ENCODE measurements at places on chromosomes 2 and 18.

DNA sequence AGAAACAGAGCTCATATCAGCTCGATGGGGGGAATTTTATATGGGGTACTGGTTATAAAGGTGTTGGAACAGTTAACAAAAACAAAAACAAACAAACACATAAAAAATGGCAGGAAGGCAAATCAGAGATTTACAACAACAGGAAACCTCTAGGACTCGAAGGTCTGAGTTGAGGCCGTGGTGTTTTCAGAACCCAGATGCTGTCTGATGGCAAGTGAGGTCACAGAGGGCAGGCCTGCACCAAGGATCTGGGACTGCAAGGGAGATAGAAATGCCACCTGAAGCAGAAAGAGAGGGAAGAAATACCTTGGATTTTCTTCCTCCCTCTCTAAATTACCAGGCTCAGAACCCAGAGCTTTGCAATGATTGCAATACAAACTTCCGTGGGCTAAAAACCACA, 429.5 kb downstream of the ZNF521 start:
- no peaks in the 10 kb centered on the region for H3K4me1 ChIP-seq
- H3K36me3 ChIP-seq, result no peaks in the 10 kb centered on the region
- no peak overlapping the region for H3K4me3 ChIP-seq
- no peak for DNase-seq
- H3K27ac ChIP-seq, result no peak overlapping the region
- no peaks in the 10 kb centered on the region for H3K27me3 ChIP-seq

- H3K27ac ChIP-seq, result no peak overlapping the region
- no peaks in the 10 kb centered on the region for H3K36me3 ChIP-seq
- no peak overlapping the region for H3K4me3 ChIP-seq
- DNase-seq, result no peak
- peaks cover 1% of the 10 kb centered on the region for H3K27me3 ChIP-seq
- no peaks in the 10 kb centered on the region for H3K4me1 ChIP-seq
These were observed 370.6 kb upstream of the CDH20 start for GRCh38 chr18:60962625-60963024.

GRCh38 chr2:7884338-7884737, 797.5 kb upstream of the ID2 start:
- no peak overlapping the region for H3K27ac ChIP-seq
- DNase-seq, result no peak
- H3K36me3 ChIP-seq, result no peaks in the 10 kb centered on the region
- H3K4me1 ChIP-seq, result no peaks in the 10 kb centered on the region
- no peaks in the 10 kb centered on the region for H3K27me3 ChIP-seq
- H3K4me3 ChIP-seq, result no peak overlapping the region

DNA sequence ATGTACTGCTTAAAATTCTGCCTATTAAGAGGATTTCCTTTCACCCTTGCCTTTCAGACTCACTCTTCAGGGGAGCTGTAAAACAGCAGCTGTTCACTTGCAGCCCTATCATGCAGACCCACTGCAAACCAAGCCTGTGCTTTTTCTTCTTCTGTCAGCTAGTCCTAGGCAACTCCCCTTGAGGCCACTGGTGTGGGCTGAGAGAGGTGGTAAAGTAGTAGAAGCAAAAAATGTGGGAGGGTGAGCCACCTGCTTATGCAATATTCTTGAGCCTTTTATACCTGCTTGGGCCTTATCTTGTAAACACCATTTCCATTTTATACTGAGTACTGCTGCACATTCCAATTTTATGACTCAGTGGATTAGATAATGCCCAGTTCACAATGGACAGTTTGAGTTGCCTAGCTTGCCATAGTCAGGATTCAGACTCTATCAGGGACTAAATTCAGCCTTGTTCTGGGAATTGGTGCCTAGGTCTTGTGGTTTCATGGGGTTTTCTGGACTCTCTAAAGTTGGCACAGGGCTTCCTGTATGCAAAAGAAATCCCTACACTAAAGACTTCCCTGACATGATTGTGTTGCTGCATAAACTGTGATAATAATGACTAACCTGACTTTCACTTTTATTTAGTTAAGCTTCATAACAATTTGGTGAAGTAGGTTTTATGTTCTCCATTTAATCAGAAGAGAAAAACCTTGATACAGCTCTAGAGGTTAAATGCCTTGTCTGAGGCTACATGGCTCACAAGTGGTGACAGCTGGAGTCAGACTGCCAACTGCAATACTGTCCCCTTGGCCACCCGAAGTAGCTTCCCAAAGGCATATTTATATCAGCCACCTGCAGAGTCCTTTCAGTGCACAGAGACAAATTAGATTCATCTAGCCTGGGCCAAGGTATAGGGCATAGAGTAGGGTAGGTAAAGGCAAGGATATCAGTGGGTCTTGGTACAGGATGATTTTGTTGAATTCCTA, 47.4 kb upstream of the KDM3A start:
- H3K4me3 ChIP-seq, result no peak overlapping the region
- H3K4me1 ChIP-seq, result no peaks in the 10 kb centered on the region
- no peak overlapping the region for H3K27ac ChIP-seq
- H3K36me3 ChIP-seq, result no peaks in the 10 kb centered on the region
- H3K27me3 ChIP-seq, result peaks cover 5% of the 10 kb centered on the region

- no peaks in the 10 kb centered on the region for H3K36me3 ChIP-seq
- no peaks in the 10 kb centered on the region for H3K4me1 ChIP-seq
- peaks cover 6% of the 10 kb centered on the region for H3K27me3 ChIP-seq
- DNase-seq, result no peak
These were observed 11.0 kb downstream of the PLA2R1 start for GRCh38 chr2:160051371-160051800.

DNA sequence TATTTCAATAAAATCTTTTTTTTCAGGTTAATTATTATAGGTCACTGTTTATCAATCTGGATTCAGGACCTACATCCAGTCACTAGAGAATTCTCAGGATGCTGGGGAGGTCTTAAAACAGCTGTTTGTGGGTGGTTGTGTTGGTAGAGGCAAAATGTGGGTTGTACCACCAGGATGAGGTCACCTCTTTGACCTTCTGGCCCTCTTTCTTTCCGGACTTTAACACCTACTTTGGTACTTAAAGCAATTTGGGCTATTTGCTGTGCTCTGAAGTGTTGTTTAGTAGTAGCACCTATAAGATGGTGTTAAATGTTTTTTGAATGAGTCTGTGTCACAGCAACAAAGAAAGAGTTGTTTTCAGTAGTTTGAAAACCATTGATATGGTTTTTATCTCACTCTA, 14.6 kb downstream of the EML4 start:
- no peak overlapping the region for H3K4me3 ChIP-seq
- peaks cover 36% of the 10 kb centered on the region for H3K36me3 ChIP-seq
- H3K27me3 ChIP-seq, result no peaks in the 10 kb centered on the region
- DNase-seq, result no peak

GRCh38 chr2:233338046-233338445, 16.2 kb upstream of the DGKD start:
- no peak for DNase-seq
- H3K36me3 ChIP-seq, result no peaks in the 10 kb centered on the region
- no peaks in the 10 kb centered on the region for H3K27me3 ChIP-seq
- peaks cover 58% of the 10 kb centered on the region for H3K4me1 ChIP-seq
- no peak overlapping the region for H3K27ac ChIP-seq
- no peak overlapping the region for H3K4me3 ChIP-seq

- DNase-seq, result no peak
- peak overlapping the region; percentile 71 for H3K27ac ChIP-seq
- peak overlapping the region; percentile 77 for H3K4me3 ChIP-seq
- peaks cover 18% of the 10 kb centered on the region for H3K4me1 ChIP-seq
- H3K27me3 ChIP-seq, result peaks cover 2% of the 10 kb centered on the region
These were observed 17.4 kb upstream of the HAAO start for GRCh38 chr2:42809819-42810120.

DNA sequence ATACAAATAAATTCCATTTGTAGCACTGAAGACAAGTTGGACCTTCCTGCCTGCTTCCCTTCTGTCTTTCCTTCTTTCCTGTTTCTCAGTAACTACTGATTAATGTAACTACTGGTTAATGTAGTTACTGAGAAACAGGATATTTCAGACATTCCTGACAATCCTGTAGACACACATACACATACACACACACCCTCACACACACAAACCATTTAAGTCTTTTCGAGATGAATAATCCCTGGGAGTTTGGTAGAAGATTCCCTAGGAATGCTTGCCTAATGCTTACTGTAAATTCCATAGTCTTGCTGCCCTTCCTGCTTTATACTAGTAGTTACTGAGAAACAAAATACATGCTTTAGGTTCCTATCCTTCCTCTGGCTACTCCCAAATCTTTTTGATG, 83.9 kb downstream of the PIK3C3 start:
- peaks cover 28% of the 10 kb centered on the region for H3K36me3 ChIP-seq
- no peak overlapping the region for H3K27ac ChIP-seq
- H3K4me1 ChIP-seq, result peaks cover 9% of the 10 kb centered on the region
- H3K27me3 ChIP-seq, result no peaks in the 10 kb centered on the region
- H3K4me3 ChIP-seq, result no peak overlapping the region

DNA sequence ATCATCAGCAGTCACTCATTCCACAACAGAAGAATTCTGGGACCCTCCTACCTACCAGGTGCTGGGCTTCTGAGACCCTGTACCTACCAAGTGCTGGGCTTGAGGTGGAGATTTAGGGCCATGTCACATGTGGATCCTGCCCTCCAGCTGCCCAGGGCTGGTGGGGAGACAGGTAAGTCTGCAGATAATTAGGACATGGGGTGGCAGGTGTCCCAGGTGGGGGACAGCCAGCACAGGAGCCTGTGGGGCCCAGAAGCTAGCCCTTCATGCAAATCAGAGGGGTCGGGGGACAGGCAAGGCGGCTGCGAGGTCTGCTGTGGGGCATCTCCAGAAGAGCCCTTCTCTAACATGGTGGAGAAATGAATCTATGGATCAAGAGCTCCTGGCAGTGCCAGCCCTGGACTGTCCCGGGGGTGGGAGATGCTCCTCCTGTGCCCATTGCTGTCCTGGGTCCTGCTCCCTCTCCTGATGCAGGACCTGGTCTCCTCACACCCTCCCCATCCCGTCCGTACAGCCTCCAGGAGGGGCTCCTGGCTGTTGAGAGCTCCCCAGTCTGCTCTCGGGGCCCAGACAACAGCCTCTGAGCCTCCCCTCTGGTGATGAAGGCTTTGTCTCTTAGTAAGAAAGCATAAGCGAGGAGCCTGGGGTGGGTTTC, 106.3 kb upstream of the GLI2 start:
- H3K4me1 ChIP-seq, result no peaks in the 10 kb centered on the region
- H3K36me3 ChIP-seq, result peaks cover 2% of the 10 kb centered on the region
- peaks cover 1% of the 10 kb centered on the region for H3K27me3 ChIP-seq
- no peak overlapping the region for H3K4me3 ChIP-seq

- peak overlapping the region; percentile 80 for H3K27ac ChIP-seq
- no peak for DNase-seq
- no peaks in the 10 kb centered on the region for H3K27me3 ChIP-seq
- peaks cover 70% of the 10 kb centered on the region for H3K4me1 ChIP-seq
- peaks cover 7% of the 10 kb centered on the region for H3K36me3 ChIP-seq
These were observed 14.9 kb downstream of the DPP4 start for GRCh38 chr2:162058973-162059668.

DNA sequence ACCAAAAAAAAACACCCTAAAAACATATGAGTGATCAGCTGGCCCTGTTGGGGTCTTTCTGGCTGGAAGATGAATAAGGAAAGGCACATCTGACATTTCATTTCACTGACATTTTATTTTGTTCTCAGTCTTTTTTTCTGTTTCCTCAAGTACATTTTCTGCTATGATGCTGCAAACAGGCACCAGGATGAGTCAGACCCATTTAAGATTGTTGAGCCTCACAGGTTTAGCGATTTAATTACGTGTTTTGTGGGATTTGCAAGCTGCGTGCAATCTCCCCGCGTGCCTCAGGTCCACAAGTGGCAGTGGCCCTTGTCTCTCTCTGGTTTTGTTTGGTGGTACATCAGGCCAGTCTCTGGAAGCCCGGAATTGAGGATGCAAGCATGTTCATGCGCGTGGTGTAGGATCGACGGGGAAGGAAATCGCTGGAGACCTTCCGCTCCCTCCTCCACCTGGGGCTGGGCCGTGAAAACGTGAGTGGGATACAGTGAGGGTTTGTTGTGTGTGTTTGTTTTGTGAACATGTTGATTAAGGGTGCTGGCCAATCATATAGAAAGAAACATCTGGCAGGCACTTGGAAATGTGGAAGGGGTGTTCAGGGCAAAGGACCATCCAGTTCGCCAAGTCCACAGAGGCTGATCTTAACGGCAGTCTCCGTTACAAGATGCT, 120.2 kb upstream of the ZNF516 start:
- H3K4me3 ChIP-seq, result no peak overlapping the region
- peaks cover 5% of the 10 kb centered on the region for H3K27me3 ChIP-seq

GRCh38 chr18:8816816-8817215, 111.5 kb downstream of the MTCL1 start:
- H3K27me3 ChIP-seq, result no peaks in the 10 kb centered on the region
- no peaks in the 10 kb centered on the region for H3K36me3 ChIP-seq
- no peak overlapping the region for H3K27ac ChIP-seq
- no peak for DNase-seq

DNA sequence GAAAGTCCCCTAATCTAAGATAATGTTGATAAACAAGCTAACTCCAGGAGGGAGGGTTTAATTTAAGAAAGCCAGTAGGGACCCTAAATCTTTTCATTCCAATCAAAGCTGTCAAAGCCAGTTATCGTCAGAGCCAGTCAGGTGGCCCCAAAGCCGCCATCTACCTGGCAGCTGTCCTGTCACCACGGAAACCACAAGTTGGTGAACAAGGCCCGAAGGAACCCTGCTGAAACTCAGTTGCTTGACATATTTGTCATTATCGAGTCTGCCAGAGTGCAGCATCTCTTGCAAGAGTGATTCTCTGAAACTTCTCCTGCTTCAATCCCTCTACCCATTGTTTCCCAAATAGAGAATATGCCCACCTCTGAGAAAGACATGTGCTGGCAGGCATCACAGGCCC, 30.8 kb upstream of the POLE4 start:
- no peak for DNase-seq
- H3K4me1 ChIP-seq, result no peaks in the 10 kb centered on the region
- H3K36me3 ChIP-seq, result no peaks in the 10 kb centered on the region

GRCh38 chr2:142973822-142974207, 96.4 kb downstream of the KYNU start:
- H3K36me3 ChIP-seq, result no peaks in the 10 kb centered on the region
- DNase-seq, result no peak
- no peak overlapping the region for H3K27ac ChIP-seq
- no peaks in the 10 kb centered on the region for H3K27me3 ChIP-seq

DNA sequence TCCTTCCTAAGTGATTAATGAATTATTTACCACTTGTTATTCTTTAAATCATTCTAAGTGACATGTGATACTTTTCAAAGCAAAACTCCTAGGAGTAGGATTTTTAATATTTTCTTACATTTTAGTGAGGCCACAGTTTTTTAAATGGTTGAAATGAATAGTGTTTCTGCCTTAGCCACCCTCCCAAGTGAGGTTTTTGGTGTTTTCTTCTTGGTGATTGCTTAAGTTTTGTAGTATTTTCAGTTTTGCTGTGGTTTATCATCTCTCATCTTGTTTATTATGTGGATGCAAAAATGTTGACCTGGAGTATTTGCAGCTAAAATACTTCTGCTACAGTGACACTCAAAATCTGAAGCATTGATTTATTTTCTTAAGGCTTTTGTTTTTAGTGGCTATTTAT, 9.8 kb downstream of the AFTPH start:
- peak overlapping the region; percentile 26 for H3K4me3 ChIP-seq
- H3K27ac ChIP-seq, result no peak overlapping the region
- DNase-seq, result no peak
- H3K27me3 ChIP-seq, result no peaks in the 10 kb centered on the region
- H3K36me3 ChIP-seq, result no peaks in the 10 kb centered on the region
